RWPE1 (cell line): ENCODE measurements at places on chromosomes 1 and 21.

DNA sequence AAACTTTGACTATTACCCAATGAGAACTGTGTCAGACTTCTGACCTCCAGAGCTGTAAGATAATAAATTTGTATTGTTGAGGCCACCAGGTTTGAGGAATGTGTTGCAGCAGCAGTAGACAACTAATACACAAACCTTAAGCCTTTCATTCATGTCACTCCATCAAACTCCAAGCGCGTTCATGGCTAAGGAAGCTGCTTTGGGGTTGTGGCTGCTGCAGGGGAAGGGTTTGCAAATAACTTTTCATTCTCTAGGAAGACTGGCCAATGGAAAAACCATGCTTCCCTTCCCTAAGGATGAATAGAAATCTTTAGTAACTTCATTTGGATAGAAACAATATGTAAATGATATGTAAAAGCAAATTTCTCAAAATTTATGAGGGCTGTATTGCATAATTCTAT is 170.4 kb downstream of the RHOU start:
- DNase-seq: no peak

GRCh38 chr1:167871331-167871730 is 42.6 kb downstream of the ADCY10 start:
- DNase-seq: no peak

- no peak for DNase-seq
These were observed 21.8 kb upstream of the ADGRB2 start for GRCh38 chr1:31785947-31786290.

- DNase-seq: no peak
These were observed 40.8 kb downstream of the BCAR3 start for GRCh38 chr1:93640656-93641440.

GRCh38 chr1:231233735-231234417 is 7.1 kb upstream of the GNPAT start:
- no peak for DNase-seq

DNA sequence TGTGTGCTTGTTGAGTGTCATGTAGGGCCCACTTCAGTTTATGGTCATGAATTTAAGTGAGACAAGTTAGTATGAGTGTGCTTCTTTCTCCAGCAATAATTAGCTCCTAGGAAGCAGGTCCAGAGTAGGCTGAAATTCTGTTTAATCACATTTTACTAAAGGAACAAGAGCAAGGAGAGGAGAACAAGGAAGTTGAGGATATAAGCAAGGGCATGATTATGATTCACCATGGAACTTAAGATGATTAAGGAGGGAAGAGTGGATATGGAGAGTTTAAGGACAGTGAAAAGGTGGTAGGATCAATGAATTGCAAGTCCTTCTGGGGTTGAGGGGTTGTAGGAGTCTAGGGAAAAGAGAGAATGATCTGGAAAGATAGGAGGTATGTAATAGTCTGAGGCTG is 3.1 kb upstream of the DIPK1A start:
- DNase-seq: no peak

DNA sequence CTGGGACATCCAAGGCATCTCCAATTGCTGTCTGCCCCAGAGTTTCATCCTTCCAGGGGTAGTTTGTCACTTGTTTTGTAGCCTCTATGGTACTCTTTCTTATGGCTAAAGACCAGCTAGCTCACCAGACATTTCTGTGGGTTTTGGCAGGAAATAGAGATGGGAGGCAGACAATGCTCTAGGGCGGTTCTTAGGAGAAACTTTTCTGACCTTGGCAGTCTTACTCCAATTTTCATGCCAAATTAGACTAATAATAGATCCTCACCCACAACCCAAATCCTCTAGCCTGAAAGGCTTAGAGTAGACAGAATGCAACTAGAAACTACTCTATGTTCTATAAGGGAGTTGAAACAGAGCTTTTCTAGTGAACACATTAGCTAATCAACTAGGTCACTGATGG is 69.8 kb downstream of the LRIG2 start:
- DNase-seq: no peak

GRCh38 chr1:168391851-168392681 is 111.4 kb downstream of the TBX19 start:
- peak; percentile 48 for DNase-seq

DNA sequence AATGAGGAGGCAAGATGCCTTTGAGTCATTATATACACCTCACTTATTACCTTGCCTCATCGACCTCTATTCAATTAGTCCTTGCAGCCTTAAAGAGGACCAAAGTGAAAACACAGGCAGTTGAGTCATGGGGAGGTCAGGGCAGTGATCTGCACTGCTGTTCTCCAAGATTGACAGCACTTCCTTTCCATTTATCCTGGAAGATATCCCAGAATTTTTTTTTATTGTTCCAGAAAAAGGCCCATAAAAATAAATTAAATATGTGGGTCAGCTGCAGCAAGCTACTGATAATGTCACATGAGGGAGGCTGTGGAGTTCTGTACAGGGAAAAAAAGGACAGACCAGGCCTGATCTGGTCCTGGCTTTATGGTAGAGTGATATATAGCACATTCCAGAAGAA is 33.2 kb upstream of the CDC42BPA start:
- peak; percentile 53 for DNase-seq

- no peak for DNase-seq
These were observed 25.2 kb downstream of the TP73 start for GRCh38 chr1:3677484-3677883.

GRCh38 chr1:200257235-200257634 is 152.6 kb downstream of the ZNF281 start:
- DNase-seq: no peak

DNA sequence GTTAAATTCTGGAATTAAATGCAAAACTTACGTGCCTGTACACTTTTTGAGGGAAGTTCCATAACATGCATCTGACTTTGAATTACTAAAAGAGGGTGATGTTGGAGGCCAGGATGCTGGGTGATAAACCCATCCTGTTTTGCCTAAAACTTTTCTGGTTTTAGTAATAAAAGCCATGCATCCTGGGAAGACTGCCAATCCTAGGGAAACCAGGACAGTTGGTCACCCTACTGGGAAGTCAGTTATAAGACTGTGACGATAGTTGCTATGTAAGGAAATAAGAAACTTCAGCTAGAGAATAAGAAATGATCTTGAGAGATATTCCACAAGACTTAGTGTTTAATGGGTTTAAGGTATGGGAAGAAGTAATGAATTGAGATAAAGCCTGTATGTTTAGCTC is 336.6 kb upstream of the LYPLAL1 start:
- DNase-seq: no peak

- DNase-seq: no peak
These were observed 52.2 kb upstream of the KIAA1614 start for GRCh38 chr1:180860535-180860934.

DNA sequence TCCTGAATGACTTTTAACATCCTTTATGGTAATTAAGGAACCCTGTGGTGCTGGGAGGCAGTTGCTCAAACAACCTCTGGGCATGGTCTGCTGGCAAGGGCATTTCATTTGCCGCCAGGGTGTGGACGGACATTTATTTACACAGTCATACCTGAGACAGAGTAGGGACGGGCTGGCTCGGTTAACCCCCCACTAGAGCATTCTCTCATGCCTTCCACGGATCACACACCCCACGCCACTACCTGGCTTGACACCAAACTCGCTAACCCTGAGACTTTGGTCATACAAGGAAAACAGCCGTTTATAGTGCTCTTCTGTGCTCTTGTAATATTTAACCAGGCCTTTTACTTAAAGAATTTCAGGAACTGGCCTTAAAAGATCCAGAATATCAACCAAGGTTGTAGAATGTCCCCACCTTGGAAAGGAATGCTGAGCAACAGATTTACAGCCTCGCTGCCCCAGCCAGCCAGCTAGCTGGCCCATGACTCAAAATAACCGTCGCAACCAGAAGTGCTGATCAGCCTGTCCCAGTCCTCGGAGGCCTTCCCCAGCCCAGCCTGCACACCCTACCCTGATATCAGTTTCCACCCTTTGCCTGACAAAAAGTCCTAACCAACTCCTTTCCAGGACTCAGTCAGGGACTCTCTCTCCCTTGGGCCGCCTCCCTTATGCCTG is 6.5 kb upstream of the PDXK start:
- peak; percentile 88 for DNase-seq

GRCh38 chr1:76957961-76958360 is 90.7 kb downstream of the ST6GALNAC5 start:
- no peak for DNase-seq

DNA sequence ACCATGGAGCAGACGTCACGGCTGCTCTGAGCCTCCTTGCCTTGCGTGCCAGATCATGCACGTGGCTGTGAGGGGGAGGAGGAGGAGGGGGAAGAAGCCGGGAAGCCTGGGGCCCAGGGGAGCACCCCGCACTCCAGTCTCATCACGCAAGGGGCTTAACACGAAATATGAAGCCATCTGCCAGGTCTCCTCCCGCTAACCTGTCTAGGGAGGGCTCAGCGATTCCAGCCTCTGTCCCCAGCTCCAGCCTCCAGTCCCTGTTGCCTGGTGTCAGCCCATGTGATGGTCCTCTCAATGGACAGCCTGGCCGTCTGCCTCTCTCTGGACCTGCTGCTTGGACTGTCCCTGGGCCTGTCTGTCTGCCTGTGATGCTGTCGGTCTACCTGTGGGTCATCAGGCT is 22.5 kb upstream of the C1QA start:
- no peak for DNase-seq

DNA sequence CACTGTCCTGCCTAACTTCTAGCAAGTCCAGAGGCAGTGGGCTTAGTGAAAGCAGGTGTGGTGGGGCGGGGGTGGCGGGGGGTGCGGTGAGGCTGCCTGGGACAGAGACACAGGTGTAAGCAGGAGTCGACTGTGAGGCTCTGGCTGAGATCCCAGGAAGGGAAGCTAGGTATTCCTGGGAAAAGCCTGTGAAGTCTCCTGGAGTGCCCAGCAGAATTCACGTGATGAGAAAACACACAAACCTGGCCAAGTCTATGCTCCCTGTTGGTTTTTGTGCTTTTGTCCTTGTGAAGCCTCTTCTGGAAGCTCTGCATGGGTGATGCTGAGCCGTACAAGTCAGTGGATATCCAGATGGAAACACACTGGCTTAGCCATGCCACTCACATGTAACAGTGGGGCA is 5.3 kb downstream of the GALNT2 start:
- no peak for DNase-seq

GRCh38 chr1:115544131-115544530 is 97.6 kb upstream of the VANGL1 start:
- DNase-seq: no peak

- DNase-seq: no peak
These were observed 8.9 kb upstream of the ITLN2 start for GRCh38 chr1:160963521-160963920.

DNA sequence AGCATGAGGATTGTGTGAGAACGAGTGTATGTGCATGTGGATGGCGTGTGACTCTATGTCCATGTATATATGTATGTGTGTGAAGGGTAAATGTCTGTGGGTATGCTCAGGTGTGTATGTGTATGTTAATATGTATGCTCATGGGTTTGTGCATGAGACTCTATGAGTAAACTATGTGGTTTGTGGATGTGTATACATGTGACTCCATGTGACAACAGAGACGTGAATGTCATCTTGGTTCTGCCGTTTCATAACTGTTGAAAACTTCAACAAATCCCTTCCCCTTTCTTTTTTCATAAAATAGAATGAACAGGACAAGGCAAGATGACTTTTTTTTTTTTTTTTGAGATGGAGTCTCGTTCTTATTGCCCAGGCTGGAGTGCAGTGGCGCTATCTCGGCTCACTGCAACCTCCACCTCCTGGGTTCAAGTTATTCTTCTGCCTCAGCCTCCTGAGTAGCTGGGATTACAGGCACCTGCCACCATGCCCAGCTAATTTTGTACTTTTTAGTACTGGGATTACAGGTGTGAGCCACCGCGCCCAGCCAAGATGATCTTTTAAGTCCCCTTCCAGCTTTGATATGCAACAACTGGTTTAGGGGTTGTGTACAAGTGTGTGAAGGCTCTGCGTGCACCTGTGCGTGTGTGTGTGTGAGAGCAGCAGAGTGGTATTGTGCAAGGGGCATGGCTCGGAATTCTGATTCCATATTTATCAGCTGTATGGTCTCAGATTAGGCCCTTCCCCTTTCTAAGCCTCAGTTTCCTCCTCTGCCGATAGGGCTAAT is 106.3 kb downstream of the EBNA1BP2 start:
- no peak for DNase-seq

- no peak for DNase-seq
These were observed 312.5 kb upstream of the PKN2 start for GRCh38 chr1:88371436-88372023.

GRCh38 chr1:181152892-181153633 is 64.6 kb downstream of the IER5 start:
- DNase-seq: no peak

DNA sequence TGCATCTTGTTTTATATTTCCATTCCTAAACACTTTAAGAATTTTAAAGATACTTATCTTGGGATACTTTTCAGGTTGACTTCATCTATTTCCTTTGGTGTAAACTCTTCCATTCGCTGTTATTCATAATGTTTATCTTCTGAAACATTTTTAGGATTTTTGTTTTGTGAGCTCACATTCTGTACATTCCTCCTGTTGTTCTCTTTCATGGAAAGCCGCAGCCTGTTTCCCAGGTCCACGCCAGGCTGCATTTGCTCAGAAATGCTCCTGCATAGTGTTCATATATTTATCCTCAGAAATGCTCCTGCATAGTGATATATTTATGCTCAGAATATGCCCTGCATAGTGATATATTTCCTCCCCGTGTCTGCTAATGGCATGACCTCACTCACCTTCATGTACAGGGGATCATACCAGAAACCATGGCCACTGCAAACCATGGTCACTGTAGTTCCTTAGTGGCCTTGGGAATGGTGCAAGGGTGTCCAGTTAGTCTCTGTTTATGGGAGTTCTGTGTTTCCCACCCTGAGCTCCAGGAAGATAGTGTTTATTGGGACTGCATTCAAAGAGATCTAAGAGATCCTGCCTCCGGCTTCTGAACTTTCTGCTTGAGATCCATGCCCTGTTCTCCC is 153.9 kb upstream of the GREM2 start:
- peak; percentile 23 for DNase-seq

- DNase-seq: no peak
These were observed 11.8 kb downstream of the NPHP4 start for GRCh38 chr1:5980314-5981008.

GRCh38 chr1:172229942-172230341 is 190.5 kb upstream of the C1orf105 start:
- no peak for DNase-seq

GRCh38 chr1:7103874-7104273 is 318.6 kb downstream of the CAMTA1 start:
- no peak for DNase-seq

DNA sequence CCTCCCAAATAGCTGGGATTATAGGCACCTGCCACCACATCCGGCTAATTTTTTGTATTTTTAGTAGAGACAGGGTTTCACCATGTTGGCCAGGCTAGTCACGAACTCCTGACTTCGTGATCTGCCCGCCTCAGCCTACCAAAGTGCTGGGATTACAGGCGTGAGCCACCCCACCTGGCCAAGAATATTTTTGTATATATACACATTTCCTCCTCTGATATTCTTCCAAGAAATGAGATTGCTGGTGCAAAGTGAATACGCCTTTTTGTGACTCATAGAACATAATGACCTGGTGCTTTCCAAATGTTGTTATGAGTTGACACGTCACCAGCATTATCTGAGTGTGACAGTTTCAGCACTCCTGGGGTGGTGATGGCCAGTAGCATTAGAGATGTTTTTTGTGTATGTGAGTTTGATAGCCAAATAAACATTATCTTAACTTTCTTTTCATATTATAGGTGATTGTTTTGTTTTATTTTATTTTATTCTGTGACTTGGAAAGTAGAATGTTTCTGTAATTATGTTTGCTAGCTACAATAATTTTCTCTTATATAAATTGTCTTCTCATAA is 54.9 kb downstream of the KCNK1 start:
- peak; percentile 77 for DNase-seq
